CD4-positive, alpha-beta T cell treated with Interferon alpha-2 for 1 hour (primary cell): ENCODE measurements at places on chromosomes 5 and 9.

DNA sequence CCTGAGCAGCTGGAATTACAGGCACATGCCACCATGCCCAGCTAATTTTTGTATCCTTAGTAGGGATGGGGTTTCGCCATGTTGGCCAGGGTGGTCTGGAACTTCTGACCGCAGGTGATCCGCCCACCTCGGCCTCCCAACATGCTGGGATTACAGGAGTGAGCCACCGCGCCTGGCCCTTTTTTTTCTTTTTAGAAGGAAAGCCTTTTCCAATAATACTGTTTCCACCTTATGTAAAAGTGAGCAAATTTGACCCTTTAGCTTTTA is 23.7 kb upstream of the F2R start:
- no peak for DNase-seq

GRCh38 chr5:73482383-73483136 is 15.7 kb upstream of the BTF3 start:
- no peak for DNase-seq

GRCh38 chr5:109695005-109695926 is 5.5 kb downstream of the MAN2A1 start:
- DNase-seq, result no peak

DNA sequence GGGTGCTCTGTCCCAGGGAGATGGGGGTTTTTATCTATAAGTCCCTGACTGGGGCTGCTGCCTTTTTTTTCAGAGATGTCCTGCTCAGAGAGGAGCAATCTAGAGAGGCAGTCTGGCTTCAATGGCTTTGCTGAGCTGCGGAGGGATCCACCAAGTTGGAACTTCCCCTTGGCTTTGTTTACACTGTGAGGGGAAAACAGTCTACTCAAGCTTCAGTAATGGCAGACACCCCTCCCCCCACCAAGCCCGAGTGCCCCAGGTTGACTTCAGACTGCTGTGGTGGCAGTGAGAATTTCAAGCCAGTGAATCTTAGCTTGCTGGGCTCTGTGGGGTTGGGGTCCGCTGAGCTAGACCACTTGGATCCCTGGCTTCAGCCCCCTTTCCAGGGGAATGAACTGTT is 375.8 kb downstream of the RAB3C start:
- no peak for DNase-seq

- no peak for DNase-seq
Observed at GRCh38 chr5:154868702-154869101, 10.3 kb downstream of the CNOT8 start.

DNA sequence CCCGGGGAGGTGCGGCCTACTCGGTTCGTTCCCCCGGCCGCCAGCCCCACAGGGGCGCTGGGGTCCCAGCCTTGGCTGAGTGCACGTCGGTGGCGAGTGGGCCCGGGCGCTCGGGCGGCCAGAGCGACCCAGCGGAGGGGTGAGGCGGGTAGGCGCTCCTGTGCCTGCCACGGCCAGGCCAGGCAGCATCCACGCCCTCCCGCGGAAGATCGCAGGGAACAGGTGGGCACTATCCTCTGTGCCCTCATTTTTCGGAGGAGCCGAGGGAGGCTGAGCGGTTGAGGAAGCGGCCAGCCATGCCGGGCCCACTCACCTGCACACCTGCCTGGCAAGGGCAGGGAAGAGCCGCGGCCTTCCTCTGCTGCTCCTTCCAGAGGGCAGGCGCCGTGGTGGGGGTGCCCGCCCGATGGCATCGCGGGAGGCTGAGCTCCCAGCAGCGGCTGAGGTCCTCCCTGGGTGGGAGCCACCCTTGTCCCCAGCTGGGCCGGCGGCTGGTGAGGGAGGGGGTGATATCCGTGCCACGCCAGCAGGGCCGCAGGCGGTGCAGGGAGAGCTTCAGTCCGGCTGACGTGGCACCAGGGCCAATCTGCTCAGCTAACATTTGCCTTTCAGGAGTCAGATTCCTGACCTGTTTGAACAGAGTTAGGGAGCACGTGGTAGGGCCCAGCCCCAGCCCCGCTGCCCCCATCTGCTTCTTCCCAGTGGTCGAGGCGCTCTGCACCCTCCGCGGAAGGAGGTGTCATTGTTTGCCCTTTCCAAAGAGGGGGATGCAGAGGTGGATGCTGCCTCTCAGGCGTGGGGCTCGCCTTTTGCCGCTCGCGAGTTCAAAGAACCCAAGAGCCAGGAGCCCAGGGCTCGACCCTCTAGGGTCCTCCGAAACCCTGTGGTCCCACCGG is 1.6 kb upstream of the SEC16A start:
- DNase-seq, result no peak
